ENCODE measurements at places on chromosomes 12 and 14.

- no peak for DNase-seq
- H3K27ac ChIP-seq = no peak overlapping the region
- H3K4me3 ChIP-seq = no peak overlapping the region
These were observed 15.3 kb upstream of the ITPR2 start for GRCh38 chr12:26848156-26848825.

GRCh38 chr12:89162589-89163261 is 189.6 kb downstream of the DUSP6 start:
- DNase-seq = peak; percentile 98
- no peak overlapping the region for H3K4me3 ChIP-seq
- no peaks in the 10 kb centered on the region for H3K27me3 ChIP-seq
- peak overlapping the region; percentile 78 for H3K27ac ChIP-seq

- no peak for DNase-seq
- no peak overlapping the region for H3K4me3 ChIP-seq
- H3K36me3 ChIP-seq = no peaks in the 10 kb centered on the region
- H3K27ac ChIP-seq = no peak overlapping the region
- H3K4me1 ChIP-seq = no peaks in the 10 kb centered on the region
These were observed 2.3 kb upstream of the CLEC4C start for GRCh38 chr12:7749442-7749841.

- no peaks in the 10 kb centered on the region for H3K4me1 ChIP-seq
- no peak for DNase-seq
- no peak overlapping the region for H3K27ac ChIP-seq
- H3K36me3 ChIP-seq = no peaks in the 10 kb centered on the region
- no peaks in the 10 kb centered on the region for H3K27me3 ChIP-seq
- H3K4me3 ChIP-seq = no peak overlapping the region
These were observed 40.2 kb downstream of the STAB2 start for GRCh38 chr12:103627189-103627855.

GRCh38 chr12:65800937-65801336 is 23.3 kb upstream of the HMGA2 start:
- no peak for DNase-seq
- H3K27ac ChIP-seq = no peak overlapping the region
- H3K27me3 ChIP-seq = no peaks in the 10 kb centered on the region
- no peaks in the 10 kb centered on the region for H3K36me3 ChIP-seq

GRCh38 chr12:41514907-41515306 is 326.8 kb downstream of the PDZRN4 start:
- DNase-seq = no peak
- no peak overlapping the region for H3K4me3 ChIP-seq
- peaks cover 7% of the 10 kb centered on the region for H3K4me1 ChIP-seq
- no peak overlapping the region for H3K27ac ChIP-seq

GRCh38 chr12:123928274-123928865 is 44.3 kb downstream of the CCDC92 start:
- no peaks in the 10 kb centered on the region for H3K36me3 ChIP-seq

- no peaks in the 10 kb centered on the region for H3K4me1 ChIP-seq
- H3K36me3 ChIP-seq = no peaks in the 10 kb centered on the region
- DNase-seq = no peak
- H3K27ac ChIP-seq = no peak overlapping the region
These were observed 27.8 kb downstream of the BEGAIN start for GRCh38 chr14:100559455-100559854.

DNA sequence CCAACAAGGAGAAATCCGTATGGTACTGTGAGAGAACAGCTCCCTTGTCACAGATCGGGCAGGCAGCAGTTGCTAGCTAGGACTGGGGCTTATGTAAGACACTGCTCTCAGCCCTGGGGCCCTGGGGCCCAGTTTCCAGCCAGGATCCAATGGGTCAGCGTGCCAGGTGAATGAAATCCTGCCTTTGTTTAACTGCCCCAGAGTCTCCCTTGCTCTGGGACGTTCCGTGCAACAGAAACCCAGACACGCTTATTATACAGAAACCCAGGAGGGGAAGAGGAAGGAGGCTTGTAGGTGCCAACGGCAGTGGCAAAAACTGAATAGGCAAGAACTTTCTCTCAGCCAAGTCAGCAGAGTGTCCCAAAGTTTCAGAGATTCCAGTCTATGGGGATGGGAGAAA is 110.6 kb downstream of the DIO2 start:
- no peak overlapping the region for H3K27ac ChIP-seq
- no peaks in the 10 kb centered on the region for H3K27me3 ChIP-seq
- no peak for DNase-seq
- H3K4me3 ChIP-seq = no peak overlapping the region
- H3K4me1 ChIP-seq = no peaks in the 10 kb centered on the region

GRCh38 chr12:45907955-45908354 is 82.4 kb downstream of the SCAF11 start:
- no peak for DNase-seq
- no peak overlapping the region for H3K4me3 ChIP-seq
- no peaks in the 10 kb centered on the region for H3K4me1 ChIP-seq
- H3K36me3 ChIP-seq = peaks cover 11% of the 10 kb centered on the region
- H3K27me3 ChIP-seq = no peaks in the 10 kb centered on the region
- no peak overlapping the region for H3K27ac ChIP-seq

DNA sequence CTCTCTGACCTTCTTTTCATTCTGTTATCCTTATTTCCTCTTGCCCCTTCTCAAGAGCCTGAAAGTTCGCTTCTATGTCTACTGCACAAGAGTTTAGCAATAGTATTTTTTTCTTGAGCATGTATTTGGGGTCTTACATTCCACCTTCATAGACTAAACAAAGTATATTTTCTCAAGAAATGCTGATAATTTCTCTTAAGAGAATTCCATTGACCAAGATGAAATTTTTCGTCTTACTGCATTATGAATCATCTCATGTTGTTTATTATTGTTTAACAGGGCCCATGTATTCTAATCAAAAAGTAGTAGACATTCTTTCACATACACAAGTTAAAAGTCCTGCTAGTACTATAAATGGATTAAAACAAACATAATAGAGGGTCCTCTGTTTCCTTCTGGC is 219.3 kb downstream of the C12orf50 start:
- no peak for DNase-seq
- H3K27me3 ChIP-seq = no peaks in the 10 kb centered on the region
- H3K36me3 ChIP-seq = no peaks in the 10 kb centered on the region
- H3K4me3 ChIP-seq = no peak overlapping the region
- no peak overlapping the region for H3K27ac ChIP-seq

GRCh38 chr12:113145720-113146551 is 3.6 kb upstream of the CFAP73 start:
- peaks cover 21% of the 10 kb centered on the region for H3K4me1 ChIP-seq
- DNase-seq = no peak
- H3K27me3 ChIP-seq = peaks cover 2% of the 10 kb centered on the region
- H3K36me3 ChIP-seq = no peaks in the 10 kb centered on the region
- no peak overlapping the region for H3K4me3 ChIP-seq

DNA sequence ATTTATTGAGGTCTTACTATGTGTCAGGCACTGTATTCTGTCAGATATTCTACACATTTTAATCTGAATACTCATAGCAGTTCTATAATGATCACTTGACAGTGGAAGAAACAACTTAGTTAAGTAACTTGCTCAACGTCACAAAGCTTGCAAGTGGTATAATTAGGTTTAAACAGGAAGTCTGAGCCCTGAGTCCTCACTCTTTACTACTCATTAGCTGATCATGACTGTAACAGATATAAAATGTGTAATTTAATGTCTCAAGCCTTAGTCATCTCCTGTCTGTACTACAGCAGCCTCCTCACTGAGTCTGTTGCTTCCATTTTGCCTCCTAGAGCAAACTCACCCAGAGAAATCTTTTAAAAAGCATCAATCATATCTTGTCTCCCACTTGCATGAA is 38.9 kb downstream of the PPP4R4 start:
- DNase-seq = no peak
- no peaks in the 10 kb centered on the region for H3K27me3 ChIP-seq
- no peaks in the 10 kb centered on the region for H3K36me3 ChIP-seq
- H3K4me3 ChIP-seq = no peak overlapping the region

GRCh38 chr12:102480406-102480805 is at the start of gene IGF1:
IGF1 (minus strand) TSS chr12:102480563; CDS start chr12:102480381, 182 bp downstream.
- H3K4me1 ChIP-seq = peaks cover 35% of the 10 kb centered on the region
- no peaks in the 10 kb centered on the region for H3K27me3 ChIP-seq
- DNase-seq = peak; percentile 82
- no peak within 1 kb of the TSS for H3K27ac ChIP-seq
- no peak within 1 kb of the TSS for H3K4me3 ChIP-seq

- DNase-seq = no peak
- no peaks in the 10 kb centered on the region for H3K4me1 ChIP-seq
- peaks cover 2% of the 10 kb centered on the region for H3K27me3 ChIP-seq
- no peak overlapping the region for H3K27ac ChIP-seq
- H3K4me3 ChIP-seq = no peak overlapping the region
- no peaks in the 10 kb centered on the region for H3K36me3 ChIP-seq
These were observed 211.8 kb downstream of the BMP4 start for GRCh38 chr14:53744857-53745256.

GRCh38 chr12:21984375-21984774 is 43.1 kb upstream of the ABCC9 start:
- no peaks in the 10 kb centered on the region for H3K36me3 ChIP-seq
- peaks cover 3% of the 10 kb centered on the region for H3K27me3 ChIP-seq
- no peaks in the 10 kb centered on the region for H3K4me1 ChIP-seq
- no peak overlapping the region for H3K27ac ChIP-seq

DNA sequence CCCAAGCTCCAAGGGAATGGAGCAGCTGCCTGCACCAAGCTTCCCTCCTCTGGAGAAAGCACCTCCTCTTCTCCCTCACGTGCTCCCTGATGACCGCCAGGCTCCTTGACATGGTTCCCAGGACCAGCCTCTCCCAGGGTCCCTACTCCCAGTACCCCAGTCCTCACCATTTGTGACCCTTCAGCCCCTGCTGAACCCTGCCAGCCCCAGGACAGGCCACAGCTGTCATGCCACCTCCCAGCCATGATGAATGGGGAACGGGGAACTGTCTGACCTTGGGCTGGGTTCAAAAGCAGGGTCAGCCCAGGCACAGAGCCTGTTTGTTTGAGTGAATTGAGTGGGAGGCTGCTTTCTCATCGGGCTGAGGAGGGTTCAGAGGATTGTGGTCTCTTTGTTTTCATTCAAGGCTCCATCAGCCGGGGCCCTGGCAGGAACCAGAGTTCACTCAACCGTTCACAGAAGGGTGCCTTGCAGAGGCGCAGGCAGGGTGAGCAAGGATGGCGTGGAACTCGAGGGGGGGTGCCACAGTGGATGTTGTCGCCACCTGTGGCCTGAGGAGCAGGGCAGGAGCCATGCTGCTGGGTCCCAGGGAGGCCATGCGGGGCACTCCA is 344.5 kb upstream of the SFSWAP start:
- H3K4me1 ChIP-seq = no peaks in the 10 kb centered on the region
- no peaks in the 10 kb centered on the region for H3K27me3 ChIP-seq
- no peak overlapping the region for H3K27ac ChIP-seq
- no peak for DNase-seq
- H3K36me3 ChIP-seq = no peaks in the 10 kb centered on the region
- no peak overlapping the region for H3K4me3 ChIP-seq

DNA sequence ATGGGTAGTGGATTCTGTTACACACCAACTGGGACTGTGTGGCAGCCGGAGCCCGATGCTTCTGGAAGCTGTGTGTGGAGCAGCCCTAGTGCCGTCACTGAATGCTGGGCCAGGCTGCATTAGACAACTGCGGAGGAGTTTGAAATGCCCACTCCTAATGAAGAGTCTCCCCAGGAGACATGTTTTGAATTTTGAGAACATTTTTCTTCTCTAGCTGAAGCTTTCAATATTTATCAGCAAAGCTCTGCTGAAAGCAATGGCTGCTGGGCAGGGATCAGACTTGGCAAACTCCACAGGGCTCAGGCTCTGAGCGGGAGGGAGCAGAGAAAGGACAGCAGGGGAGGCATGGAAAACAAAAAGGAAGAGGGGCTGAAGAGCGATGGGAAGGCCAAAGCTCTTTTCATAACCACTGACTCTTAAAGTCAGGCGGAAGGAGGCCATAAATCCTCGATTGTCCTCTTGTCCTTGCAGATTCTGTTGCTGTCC is 189.1 kb downstream of the MON2 start:
- no peaks in the 10 kb centered on the region for H3K36me3 ChIP-seq
- no peaks in the 10 kb centered on the region for H3K4me1 ChIP-seq
- no peak overlapping the region for H3K4me3 ChIP-seq
- H3K27ac ChIP-seq = no peak overlapping the region
- DNase-seq = no peak

DNA sequence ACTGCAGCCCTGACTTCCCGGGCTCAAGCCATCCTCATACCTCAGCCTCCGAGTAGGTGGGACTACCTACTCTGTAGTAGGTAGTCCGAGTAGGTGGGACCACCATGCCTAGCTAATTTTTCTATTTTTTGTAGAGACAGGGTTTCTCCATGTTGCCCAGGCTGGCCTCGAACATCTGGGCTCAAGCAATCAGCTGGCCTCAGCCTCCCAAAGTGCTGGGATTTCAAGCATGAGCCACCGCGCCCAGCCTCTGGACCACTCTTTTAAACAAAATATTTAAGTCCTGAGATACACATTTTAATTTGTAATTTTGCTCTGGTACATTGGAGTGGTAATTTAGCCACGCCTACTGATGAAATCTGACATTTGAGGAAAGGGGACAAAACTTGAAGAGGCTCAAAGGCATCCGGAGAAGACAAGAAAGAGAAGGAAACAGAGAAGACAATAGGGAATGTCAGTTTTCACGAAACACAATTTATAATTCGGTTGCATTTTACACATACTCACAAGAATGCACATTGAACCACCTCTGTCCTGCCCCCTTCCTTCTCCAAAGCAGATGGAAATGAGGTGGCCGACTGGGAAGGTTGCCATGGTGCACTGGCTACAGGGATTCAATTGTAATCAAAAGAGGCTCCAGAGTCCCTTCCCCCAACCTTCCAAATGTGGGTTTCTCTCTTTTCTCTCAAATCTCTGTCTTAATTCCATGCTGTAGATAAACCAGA is 9.7 kb upstream of the TUBA1A start:
- H3K36me3 ChIP-seq = no peaks in the 10 kb centered on the region
- no peak for DNase-seq
- H3K27me3 ChIP-seq = no peaks in the 10 kb centered on the region
- no peak overlapping the region for H3K27ac ChIP-seq

- H3K27me3 ChIP-seq = no peaks in the 10 kb centered on the region
- H3K4me3 ChIP-seq = no peak overlapping the region
- peaks cover 28% of the 10 kb centered on the region for H3K4me1 ChIP-seq
- no peak overlapping the region for H3K27ac ChIP-seq
These were observed 4.4 kb downstream of the SLC38A2 start for GRCh38 chr12:46368138-46368537.

DNA sequence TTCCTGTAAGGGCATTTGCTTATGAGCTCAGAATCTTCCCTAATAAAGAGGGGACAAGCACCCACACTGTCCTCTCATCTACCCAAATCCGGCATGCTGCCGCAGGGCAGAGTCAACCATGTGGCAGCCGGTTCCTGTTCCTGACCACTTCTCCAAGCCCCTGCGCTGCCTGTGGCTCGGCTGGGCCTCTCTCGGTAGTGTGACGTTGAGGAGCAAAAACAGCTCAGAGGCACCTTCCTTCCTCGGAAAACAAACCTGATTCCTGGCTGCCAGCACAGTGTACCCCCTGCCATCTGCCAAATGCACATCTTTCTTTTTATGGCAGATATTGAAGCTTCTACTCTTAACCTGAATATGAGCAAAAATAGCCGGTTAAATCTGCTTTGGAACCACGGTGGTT is 50.5 kb downstream of the CFAP251 start:
- peak; percentile 52 for DNase-seq
- peaks cover 37% of the 10 kb centered on the region for H3K4me1 ChIP-seq
- no peaks in the 10 kb centered on the region for H3K36me3 ChIP-seq
- H3K27ac ChIP-seq = no peak overlapping the region

Data from common myeloid progenitor, CD34-positive (primary cell).